ENCODE measurements at places on chromosomes 4 and X.

DNA sequence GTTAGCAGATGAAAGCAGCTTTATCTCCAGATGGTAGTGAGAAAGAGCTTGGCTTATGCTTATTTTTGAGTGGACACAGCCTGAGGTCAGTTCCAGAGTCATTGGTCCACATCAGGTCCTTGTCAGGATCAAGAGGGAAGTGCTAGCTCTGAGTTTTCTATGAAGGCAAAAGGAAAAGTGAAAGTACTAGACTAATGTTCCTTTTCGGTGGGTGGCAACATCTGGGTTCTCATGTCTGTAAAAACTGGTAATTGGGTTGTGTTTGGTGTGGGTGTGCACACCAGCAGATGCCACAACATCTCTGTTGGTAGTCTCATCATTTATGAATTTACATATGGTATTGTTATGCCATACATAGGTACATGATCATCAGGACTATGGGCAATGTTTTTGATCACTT is 210.5 kb downstream of the PWWP3B start:
- DNase-seq = no peak

DNA sequence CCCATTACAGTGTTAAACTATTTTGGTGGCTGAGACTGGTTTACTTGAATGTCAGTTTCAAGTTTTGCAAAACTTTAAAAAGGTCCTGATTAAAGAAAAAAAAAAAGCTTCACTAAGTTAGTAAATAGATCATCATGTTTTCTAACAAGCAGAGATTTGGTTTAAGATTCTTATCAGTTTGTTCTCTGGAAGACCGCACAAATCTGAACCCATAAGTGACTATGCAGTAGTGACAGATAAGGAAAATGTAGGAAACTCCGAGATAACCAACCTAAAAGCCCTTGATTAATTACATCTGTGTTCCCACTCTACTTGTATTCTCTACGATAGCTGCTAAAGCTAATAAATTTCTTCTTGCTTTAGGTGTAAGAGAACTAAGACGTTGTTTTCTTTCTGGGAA is 1799.8 kb upstream of the ADGRL3 start:
- DNase-seq = no peak

GRCh38 chr4:36590343-36590742 is 308.9 kb downstream of the DTHD1 start:
- no peak for DNase-seq

GRCh38 chr4:99323756-99324155 is 2.6 kb upstream of the ADH1B start:
- DNase-seq = no peak

DNA sequence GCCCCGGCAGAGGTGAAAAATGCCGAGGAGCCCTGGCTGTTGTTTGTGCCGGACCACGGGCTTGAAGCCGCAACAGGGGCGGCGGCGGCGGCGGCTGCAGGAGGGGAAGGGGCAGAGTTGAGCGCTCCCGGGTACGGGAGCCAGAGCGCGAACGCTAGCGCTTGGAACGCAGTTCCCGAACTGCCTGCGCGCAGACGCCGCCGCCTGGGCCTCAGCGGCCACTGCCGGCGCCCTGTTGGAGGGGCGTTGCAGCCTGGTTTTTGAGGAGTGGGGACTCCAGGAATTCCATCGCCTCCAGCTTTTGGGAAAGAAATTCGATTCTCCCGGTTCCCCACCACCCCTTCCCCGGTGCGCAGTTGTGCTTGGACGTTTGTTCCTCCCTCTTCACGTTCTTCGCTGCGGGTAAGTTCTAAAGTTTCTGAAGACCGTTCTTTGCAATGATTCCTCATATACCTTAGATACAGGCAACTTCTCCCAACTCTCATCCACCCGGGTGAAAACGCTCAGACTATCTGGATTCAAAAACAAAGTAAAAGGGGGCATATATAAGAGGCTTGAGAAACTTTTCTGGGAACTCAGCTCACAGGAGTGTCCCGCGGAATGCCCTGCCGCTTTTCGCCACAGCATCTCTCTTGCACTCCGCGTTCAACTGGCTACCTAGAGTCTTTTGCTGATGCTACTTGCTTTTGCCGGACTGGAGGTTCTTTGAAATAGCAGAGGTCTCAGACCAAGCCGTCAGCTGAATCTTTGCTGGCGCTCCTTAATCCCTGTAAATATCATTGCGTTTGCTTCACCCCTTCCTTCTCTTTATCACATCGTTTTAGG is 1.0 kb downstream of the FAT4 start:
- no peak for DNase-seq

- DNase-seq = no peak
These were observed 11.1 kb downstream of the GASK1B start for GRCh38 chr4:158161551-158162354.

- no peak for DNase-seq
These were observed 2.8 kb upstream of the GRIA2 start for GRCh38 chr4:157217708-157218107.

DNA sequence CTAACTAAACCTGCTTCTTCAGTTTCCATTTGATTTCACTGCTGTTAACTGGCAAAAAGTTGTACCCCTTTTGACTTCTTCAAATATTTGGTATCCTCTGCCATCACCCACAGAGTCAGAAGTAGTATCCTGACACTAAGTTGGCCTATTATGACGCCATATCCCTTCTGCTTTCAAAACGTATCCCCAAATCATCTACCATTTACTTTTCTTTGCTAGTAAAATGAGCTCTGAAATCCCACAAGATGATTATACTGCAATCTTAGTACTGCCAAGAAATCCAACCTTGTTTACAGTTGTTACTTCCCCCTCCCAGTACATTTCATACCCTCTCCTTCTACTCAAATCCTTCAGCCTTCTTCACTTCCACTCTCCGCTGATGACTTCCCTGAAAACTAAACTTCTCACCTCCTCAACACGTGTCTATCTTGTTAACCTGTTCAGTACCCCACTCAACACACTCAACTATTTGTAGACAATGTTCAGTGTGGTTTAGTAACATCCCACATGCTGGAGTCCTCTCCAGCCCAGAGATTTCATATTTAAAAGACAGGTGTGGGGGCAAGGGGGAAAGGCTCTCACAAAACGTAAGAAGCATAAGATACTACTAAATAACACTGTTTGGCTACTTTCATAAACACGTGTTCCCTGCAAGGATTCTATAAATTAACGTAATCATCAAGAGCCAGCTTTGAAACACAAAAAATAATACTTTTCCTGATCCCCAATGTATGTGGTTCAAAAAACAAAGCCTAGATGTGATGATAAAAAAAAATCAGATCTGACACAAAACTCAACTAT is 1.3 kb downstream of the NAF1 start:
- DNase-seq = no peak

DNA sequence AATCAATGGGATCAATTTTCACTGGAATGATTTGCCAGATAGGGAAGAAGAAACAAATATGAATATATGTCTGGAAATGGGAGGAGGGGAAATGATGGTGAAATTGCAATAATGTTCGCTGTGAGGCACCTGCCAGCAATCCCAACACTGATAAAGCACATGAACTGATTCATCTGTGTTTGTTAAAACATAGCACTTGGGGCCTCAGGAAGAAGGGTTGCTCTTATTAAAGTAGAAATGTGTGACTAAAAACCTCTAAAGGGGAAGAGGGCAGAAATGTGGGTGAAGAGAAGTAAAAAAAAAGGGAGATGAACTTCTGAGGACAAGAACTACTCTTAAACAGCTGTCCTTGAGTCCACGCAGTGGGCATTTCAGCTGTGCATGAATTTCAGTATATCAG is 101.4 kb downstream of the C4orf51 start:
- no peak for DNase-seq

GRCh38 chr4:173233857-173234256 is 65.2 kb downstream of the GALNT7 start:
- DNase-seq = no peak

GRCh38 chr4:106679063-106679462 is 310.5 kb upstream of the GIMD1 start:
- DNase-seq = no peak

- DNase-seq = no peak
These were observed 36.9 kb upstream of the ATOH1 start for GRCh38 chr4:93791570-93792195.

- DNase-seq = no peak
These were observed 31.5 kb upstream of the HTRA3 start for GRCh38 chr4:8238036-8238511.

- no peak for DNase-seq
These were observed 319.1 kb downstream of the TENM3 start for GRCh38 chr4:182562350-182562749.

- no peak for DNase-seq
These were observed 78.8 kb upstream of the GPR174 start for GRCh38 chrX:79065696-79066095.

DNA sequence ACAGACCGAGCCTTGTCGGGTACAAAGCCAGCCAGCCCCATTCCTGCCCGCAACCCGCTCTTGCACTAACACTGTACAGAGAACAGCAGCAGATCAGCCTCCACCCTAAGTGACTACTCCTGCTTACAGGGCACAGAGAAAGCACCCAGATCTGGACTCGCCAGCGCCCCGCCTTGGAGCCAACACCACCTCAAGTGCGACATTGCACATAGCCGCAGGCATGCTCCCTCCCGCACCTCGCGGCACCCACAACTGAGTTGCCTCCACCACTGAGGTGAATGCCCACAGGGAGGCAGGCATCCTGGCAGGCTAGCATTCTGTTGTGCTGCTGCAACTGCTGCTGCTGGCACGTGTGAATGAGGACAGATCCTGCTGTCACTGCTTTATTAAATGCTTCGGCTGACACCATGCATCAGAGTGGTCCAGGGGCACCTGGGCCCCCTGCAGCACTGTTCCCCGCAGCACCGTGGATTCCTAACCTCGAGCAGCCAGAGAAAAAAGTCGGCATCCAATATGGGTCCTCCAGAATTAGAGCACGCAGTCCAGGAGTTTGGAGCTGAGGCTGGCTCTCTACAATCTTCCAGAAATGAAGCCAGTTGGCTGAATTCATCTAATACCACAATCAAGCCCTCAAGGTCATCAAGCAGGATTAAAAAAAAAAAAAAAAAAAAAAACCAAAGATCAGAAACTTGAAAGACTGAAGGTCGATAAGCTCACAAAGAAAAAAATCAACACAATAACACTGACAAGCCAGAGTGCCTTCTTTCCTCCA is 352.9 kb downstream of the GASK1B start:
- no peak for DNase-seq

DNA sequence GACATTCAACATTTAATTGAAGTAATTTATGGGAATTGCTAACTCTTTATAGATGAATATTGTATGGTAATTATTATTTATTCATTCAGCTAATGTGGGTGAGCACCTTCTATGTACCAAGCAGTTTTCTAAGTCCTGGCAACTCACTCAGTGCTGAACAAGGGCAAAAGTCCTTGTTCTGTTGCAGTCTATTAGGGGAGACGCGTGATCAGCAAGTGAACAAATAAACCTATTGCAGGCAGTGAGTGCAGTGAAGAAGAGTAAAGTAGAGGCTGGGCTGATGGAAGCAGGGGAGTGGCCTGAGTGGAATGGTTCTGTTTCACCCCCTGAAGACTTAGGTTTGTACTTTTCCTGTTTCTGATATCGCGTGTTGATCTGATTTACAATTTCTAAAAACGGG is 214.3 kb downstream of the RAPGEF2 start:
- no peak for DNase-seq

- DNase-seq = no peak
These were observed 443.1 kb downstream of the HNRNPD start for GRCh38 chr4:81930506-81931238.

DNA sequence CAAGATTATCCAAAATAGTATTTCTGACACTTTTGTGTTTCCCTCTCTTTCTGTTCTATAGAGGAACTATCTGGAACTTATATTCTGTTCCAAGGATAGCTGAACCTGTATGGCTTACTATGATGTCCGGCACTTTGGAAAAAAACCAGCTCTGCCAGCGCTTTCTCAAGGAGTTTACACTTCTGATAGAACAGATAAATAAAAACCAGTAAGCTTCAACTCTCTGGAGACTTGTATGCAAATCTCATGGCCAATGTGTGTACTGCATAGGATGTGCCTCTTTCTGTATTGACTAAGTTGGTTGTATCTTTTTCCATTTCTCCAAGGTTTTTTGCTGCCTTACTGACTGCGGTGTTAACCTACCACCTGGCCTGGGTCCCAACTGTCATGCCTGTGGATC is 92.5 kb downstream of the FNIP2 start:
- no peak for DNase-seq

- DNase-seq = no peak
These were observed 202.4 kb upstream of the ZIC3 start for GRCh38 chrX:137363559-137363958.

GRCh38 chrX:133846311-133846710 is 139.1 kb downstream of the GPC3 start:
- DNase-seq = no peak

DNA sequence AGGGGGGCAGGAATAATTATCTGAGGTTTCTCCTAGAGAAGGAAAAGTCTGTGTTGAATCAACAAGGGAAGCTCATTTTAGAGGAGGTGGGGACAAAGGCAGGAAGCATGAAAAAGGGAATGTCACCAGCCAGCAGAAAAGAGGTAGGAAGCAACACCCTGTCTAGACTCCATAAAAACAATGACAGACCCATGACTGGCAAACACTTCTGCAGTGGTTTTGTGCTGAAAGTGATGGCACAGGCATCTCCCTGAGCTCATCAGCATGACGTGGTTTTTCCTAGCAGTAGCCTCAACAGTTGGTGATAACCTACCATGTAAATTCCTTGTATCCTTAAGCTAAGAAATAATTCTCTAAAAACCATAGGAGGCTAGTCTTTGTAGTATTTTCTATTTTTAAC is 110.7 kb upstream of the GALNT7 start:
- no peak for DNase-seq

- no peak for DNase-seq
These were observed 154.4 kb downstream of the SHROOM3 start for GRCh38 chr4:76589402-76589801.

- DNase-seq = no peak
These were observed 9.4 kb upstream of the KIAA0232 start for GRCh38 chr4:6773106-6773505.

DNA sequence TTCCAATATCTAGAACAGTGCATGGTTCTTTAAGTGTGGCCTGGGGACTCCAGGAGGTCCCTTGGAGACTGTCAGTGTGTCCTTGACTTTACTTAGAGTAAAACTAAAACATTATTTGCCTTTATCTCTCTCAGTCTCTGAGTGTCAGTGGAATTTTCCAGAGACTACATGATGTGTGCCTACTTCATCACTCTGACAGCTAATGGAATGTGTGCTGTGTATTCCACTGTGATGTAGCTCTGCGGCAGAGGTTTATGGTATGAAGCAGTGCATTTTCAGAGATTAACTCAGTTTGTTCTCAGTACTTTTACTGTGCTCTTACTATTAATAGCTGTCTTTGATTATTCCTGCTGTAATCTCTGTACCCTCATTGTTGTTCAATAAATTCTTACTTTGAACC is 85.6 kb downstream of the MANBA start:
- no peak for DNase-seq

DNA sequence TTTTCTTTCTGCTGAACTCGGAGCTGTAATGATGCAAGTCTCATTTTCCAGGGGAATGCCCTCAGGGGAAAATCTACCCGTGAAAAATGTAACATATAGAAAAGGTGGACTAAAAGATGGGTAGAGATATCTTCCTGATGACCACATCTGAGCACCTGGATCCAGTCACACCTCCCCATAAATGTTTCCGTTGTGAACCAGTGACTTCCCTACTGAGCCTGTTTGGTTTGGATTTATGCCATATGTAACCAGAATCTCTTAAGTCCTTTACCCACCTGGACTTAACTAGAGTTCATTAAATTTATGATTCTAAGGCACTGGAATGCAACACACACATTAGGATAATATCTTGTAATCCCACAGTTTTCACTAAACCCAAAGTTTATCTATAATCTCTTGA is 171.1 kb downstream of the ZNF330 start:
- no peak for DNase-seq

Measured in stimulated activated CD8-positive, alpha-beta memory T cell treated with anti-CD3 and anti-CD28 coated beads, Interleukin-7, amount 100 ng/mL, for 1 hour (primary cell).